ENCODE measurements at places on chromosomes 5 and 9. TPM values are rescaled to one million over a fixed set of nuclear protein-coding genes. Genes with fewer than 3 reads are reported as not detected.

ADAMTS12 gene
- total RNA-seq: under 0.01 TPM

GRM6 gene
- total RNA-seq: not detected

SPINK13 gene
- not detected for total RNA-seq

UGT3A2 gene
- not detected for total RNA-seq

SH3RF2 gene
- total RNA-seq: 32.2 TPM

GFI1B gene
- not detected for total RNA-seq

Measured in nasal cavity respiratory epithelium epithelial cell of viscerocranial mucosa (primary cell).